CD4-positive, alpha-beta T cell treated with Interferon alpha-2 for 1 hour (primary cell): ENCODE measurements at places on chromosomes 5 and 9.

DNA sequence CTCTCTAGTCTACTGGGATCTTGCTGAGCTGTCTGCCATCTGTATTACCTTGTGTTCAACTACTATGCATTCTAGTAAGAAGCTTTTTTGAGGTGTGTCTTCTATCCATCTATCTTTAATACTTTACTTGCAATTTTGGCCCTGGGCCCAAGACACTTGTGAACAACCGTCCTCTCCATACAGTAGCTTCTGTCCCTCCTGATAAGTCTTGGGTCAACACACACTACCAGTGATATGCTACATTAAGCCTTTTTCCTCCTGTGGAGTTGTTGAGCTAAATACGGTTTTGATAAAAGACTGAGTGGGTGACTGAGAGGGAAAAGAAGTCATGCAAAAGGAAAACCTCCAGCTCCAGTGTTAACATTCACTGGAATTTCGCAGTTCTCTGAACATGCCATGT, 133.3 kb upstream of the PCA3 start:
- no peak for DNase-seq

- DNase-seq = no peak
Observed at GRCh38 chr9:93663877-93664548, 87.6 kb downstream of the PHF2 start.

DNA sequence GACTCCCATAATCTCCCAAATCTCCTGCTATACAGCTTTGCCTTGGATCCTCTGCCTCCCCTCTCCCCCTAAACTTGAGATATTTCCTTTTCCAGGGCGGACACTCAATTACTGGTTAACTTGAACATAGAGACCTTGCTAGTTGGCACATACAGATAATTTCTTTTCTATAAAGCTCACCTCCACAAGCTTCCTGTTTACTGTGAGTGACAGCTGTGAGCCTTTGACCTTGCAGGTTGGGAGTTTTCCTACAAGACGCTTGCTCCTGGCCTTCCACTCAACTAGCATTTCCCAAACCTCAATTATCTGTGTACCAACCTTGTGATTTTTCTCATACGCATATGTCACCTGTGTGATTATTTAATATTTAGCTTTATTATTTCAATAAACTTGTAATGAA, 114.5 kb downstream of the GNA14 start:
- DNase-seq = no peak

- DNase-seq = no peak
Observed at GRCh38 chr5:133265257-133265656, 213.4 kb downstream of the HSPA4 start.

DNA sequence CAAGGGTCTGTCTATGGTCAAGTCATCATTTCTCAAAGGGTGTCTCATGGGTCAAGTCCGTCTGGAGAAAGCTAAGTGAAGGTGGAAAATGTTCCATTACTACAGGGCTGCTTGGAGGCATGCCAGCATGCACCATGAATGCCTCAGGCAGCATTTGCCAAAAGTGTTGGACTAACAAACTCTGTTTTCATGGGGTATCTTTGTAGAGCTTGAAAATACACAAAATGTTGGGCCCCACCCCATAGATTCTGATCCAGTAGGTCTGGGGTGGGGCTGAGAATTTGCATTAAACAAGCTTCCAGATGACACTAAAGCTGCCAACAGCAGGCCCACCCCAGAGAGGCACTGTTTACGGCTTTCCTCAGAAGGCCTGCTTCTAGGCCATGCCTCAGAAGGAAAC, 75.0 kb upstream of the FRRS1L start:
- no peak for DNase-seq

GRCh38 chr5:36270175-36270574, 28.4 kb upstream of the NADK2 start:
- no peak for DNase-seq

GRCh38 chr5:134511796-134512660, 13.4 kb upstream of the JADE2 start:
- DNase-seq = no peak

GRCh38 chr5:43396762-43397304, 15.4 kb downstream of the CCL28 start:
- peak; percentile 64 for DNase-seq

DNA sequence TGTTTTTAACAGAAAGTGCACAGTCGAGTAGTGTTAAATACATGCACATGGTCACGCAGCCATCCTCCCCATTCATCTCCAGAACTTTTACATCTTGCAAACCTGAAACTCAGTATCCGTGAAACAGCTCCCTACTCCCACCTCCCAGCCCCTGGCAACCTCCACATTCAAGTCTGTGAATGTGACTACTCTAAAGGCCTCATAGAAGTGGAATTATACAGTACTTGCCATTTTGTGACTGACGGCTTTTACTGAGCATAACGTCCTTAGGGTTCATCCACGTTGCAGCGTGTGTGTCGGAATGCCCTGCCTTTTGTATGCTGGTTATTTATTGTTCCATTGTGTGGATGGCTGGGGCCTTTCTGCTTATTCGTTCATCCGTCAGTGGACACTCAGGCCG, 35.8 kb downstream of the USP20 start:
- no peak for DNase-seq

DNA sequence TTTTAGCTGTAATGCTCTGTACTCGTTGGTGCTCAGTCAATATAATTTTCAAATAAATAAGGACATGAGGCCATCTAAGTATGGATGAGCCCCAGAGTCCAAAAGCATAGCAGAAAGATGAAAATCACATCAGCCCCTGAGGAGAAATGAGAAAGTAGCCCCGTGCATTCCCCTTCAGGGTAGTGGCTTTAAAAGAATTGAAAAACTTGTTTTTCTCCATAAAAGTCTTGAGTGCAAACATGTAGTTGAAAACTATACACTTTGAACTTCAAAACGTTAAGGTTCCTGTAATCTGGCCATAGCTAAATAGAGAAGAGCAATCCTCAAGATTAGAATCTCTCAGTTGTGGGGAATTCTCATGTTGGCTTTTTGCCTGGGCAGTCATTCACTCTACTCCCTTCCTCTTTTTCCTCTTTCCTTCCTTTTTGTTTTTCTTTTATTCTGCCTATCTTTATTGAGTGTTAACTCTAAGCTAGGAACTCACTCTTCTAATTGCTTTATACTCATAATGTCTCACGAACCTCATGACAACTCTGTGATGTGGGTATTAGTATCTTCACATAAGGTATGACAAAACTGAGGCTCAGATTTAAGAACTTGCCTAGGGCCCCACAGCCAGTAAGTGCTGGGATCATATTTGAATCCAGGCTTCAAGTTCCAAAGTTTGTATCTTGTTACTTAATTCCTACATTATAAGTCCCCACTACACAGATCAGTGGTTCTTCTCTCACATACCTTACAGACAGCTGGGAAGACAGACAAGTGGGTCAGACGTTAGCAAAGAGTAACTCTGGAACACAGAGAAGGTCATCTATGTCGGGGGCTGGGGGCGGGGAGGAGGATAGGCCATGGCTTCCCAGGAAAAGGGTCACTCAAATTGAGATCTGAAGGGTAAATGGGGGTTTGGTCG, 46.4 kb upstream of the ABCA1 start:
- no peak for DNase-seq

- DNase-seq = no peak
Observed at GRCh38 chr9:132946211-132946610, 1.8 kb upstream of the TSC1 start.

DNA sequence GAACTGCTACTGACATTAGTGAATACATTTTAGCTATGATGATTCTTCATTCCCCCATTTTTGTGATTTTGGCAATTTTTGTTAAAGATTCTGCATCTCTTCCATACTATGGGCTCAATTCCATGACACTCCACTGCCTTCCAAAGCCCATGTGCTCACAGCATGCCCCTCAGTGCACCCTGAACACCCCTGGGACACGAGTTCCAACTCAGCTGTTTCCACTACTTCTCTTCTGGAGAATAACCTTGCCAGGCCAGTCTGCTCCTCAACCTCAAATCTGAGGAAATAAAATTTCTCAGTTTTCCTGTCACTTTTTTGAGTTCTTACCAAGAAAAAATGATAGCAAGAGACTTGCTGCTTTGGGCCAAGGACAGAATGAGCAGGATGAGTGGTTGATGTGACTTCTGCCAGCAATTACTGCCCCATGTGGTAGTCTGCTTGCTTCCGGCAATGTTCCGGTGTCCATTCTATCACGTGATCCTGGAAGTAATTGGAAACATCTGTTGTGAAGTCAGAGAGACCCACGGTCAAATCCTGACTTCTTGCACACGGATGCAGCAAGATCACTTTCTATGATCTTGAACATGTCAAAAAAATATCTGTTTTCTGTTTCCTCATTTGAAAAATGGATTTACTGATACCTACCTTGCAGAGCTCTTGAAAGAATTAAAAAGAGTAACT, 58.3 kb downstream of the EGFLAM start:
- DNase-seq = no peak

DNA sequence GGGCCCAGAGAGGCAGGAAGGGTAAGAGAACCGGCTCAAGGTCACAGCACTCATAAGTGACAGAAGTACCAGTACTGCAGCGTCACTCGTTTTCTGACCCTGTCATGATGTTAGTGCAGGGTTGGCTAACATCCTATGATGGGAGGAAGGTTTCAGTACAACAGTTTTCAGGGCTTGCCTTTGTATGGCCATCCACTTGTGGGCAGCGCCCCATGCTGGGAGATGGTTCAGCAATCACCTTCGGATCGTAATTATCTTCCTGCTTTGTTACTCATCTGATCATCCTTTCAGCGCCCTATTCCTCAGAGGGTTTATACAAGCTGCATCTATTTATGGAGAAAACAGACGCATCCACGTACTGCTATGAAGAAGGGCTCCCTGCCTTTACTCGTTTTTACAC, 2.4 kb downstream of the MAP1B start:
- DNase-seq = no peak

- DNase-seq = no peak
Observed at GRCh38 chr5:141427783-141428426, 2.4 kb upstream of the PCDHGA12 start.

DNA sequence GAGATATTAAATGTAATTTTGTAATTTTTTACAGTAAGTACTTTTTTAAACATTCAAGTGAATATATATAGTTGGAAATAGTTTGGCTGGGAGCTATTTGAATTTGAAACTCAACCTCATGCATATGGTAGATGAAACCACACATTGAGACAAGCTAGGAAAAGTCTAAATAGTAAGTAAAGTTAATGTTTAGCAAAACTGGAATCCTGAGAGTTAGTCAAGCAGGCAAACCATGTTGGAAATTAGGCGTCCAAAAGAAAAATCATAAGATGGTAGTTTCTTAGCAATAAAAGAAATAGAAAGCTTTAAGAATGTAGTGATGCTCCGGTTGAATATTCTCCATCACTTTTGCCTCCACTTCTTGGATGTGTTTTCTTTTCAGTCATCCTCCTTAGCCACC, 657.1 kb upstream of the CDH10 start:
- DNase-seq = no peak

GRCh38 chr5:10596886-10597451, 33.1 kb downstream of the ANKRD33B start:
- no peak for DNase-seq

DNA sequence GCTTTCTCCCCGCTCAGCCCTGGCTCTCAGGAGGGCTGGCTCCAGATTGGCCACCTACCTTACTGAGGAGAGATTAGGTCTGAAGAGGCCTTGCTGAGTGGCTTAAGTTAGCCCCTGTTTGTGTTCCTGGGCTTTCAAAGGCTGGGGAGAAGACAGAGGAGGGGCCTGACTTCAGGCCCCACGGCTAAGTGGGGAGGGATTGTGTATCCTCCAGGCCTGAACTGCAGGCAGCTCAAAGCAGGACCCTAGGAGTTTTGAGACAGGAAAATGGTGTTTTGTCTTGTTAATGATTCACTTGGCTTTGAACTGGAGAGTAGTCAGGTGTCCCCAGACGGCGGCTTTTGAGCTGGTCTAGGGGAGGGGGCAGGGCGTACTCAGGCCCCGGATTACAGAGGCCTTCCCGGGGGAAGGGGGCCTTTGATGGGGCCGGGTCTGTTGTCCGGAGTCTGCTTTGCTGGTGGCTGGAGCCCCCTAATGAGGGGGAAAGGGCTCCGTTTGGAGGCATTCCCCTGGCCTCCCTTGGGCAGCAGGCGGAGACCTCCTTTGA, 162.0 kb upstream of the SMIM23 start:
- no peak for DNase-seq

GRCh38 chr9:107789001-107789700, 299.6 kb upstream of the KLF4 start:
- no peak for DNase-seq

DNA sequence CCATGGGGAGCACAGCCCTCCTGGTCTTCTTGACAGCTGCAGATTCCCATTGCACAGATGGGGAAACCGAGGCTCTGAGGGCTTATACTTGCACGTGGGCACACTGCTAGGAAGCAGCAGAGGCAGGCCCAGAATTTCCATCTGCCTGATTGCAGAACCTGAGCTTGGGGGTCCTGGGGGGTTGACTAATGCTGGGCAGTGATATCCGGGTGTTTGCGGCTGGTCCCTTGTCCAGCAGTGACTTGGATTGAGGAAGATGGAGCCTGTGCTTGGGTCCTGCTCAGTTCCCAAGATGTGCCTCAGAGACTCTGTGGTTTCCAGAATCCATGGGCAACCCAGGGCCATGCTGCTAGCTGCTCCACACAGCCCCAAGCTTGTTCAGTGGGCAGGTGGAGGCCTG, 91.2 kb downstream of the PHF2 start:
- DNase-seq = peak; percentile 1

GRCh38 chr5:11248966-11249365, 487.9 kb upstream of the DAP start:
- no peak for DNase-seq

DNA sequence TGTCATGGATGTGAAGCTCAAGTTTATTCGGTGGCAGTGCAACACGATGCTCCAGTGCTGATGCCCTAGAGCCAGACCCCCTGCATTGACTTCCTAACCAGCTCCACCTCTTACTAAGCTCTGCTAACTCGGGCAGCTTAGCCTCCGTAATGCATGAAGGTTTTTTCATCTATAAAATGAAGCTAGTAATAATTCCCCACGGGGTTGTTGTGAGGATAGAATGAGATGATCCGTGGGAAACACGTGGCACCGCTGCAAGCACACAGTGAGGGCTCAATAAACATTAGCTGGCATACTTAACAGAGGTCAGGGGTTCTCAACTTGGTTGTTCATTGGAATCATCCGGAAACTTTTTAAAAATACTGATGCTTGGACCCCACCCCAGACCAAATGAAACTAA, 6.8 kb downstream of the ENC1 start:
- DNase-seq = no peak

DNA sequence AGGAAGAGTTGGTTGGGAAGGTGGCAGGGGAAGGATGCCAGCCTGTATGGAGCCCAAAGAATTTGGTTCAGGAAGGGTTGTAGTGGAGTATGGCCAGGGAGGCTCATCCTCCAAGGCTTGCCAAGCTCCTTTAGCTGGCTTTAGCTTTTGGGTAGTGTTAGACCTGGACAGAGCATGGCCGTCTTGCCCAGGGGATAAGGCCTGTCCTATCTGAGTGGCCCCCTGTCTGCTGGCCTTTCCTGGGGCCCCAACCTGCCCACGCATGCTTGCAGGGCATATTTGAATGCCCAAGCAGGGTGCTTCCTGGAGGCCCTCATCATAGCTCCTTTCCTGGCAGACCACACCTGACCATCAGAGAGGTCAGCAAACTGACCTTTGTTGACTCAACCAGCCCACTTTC, 227.7 kb downstream of the CDH12 start:
- DNase-seq = no peak

DNA sequence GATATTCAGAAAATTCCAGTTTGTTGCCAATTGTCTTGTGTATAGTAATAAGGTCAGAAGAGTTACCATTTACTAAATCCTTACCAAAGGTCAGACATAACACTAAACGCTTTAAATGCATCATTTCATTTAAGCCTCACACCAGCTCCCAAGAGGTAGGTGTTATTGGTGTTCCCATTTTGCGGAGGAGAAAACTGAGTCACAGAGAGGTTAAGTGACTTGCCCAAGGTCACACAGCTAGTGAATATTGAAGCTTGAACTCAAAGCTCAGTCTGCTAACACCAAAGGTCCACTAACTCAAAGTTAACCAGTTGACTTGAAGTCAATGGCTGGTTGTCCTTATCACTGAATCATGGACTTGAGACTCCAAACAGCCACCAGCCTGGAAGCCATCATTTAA, 40.8 kb upstream of the NTNG2 start:
- DNase-seq = no peak
